ENCODE measurements at places on chromosomes 7 and 10.

DNA sequence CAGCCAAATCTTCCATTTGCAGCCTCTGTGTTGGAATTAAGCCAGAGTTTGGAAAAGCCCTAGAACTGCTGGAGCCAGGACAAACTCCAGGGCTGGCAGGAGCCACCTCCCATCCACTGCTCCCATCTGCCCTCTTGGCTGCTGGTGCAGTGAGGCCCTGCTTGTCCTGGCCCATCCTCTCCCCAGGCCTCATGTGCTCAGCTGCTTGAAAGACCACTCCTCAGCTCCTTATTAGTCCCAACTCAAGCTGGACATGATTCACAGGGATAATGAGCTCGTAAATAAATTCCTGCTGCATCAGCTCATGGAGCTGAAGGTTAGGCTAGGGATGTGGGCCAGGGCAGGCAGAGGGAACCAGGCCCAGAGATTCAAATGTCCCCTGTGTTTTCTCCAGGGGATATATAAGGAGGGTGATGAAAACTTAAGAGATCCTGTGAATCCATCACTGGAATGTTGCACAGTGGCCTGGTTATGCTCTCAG, 282.8 kb downstream of the RPS24 start:
- no peak for DNase-seq

GRCh38 chr7:139108266-139109187, 993 bp downstream of the ZC3HAV1 start:
- DNase-seq = peak; percentile 52

GRCh38 chr10:128476845-128477244, 350.6 kb upstream of the MKI67 start:
- DNase-seq = no peak

- no peak for DNase-seq
Observed at GRCh38 chr7:83908526-83908925, 259.6 kb upstream of the SEMA3E start.

GRCh38 chr7:19369182-19369581, 224.0 kb upstream of the FERD3L start:
- DNase-seq = no peak

DNA sequence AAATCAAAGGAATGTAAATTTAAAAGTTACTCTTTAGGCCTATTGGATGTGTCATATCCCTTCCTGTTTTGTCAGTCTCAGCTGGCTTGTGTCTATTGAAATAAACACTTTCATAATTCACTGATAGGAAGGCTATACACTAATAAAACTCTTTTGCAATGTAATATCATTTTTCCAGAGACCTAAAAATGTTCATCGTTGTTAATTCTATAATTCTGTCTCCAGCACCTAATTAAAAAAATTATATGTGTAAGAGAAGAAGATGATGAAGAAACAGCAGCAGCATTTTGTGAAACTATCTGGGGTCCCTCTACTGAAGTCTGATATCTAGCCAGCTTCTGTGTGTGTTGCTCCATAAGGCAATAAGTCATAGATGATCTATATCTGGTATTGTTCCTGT, 602.7 kb downstream of the ETV1 start:
- no peak for DNase-seq

- DNase-seq = no peak
Observed at GRCh38 chr7:14950013-14950412, 47.5 kb upstream of the DGKB start.

GRCh38 chr7:64628721-64629120, 37.2 kb upstream of the ZNF107 start:
- no peak for DNase-seq

DNA sequence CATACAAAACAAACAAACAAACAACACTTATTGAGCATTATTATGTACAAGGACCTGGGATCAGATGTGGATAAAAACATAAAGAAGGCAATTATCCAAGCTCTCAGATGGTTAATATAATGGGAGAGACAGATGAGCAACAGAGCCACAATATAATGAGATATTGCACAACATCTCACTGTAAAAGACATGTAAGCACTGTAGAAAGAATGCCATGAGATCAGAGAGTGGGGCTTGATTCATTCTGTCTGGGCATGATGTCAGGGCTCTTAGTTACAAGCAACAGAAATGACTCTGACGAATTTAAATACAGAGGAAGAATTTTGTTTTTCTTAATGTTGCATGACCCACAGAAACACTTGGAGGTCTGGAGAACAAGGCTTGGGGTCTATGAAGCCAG, 164.7 kb upstream of the PLXDC2 start:
- no peak for DNase-seq

GRCh38 chr7:18689551-18689950, 194.0 kb downstream of the HDAC9 start:
- no peak for DNase-seq

DNA sequence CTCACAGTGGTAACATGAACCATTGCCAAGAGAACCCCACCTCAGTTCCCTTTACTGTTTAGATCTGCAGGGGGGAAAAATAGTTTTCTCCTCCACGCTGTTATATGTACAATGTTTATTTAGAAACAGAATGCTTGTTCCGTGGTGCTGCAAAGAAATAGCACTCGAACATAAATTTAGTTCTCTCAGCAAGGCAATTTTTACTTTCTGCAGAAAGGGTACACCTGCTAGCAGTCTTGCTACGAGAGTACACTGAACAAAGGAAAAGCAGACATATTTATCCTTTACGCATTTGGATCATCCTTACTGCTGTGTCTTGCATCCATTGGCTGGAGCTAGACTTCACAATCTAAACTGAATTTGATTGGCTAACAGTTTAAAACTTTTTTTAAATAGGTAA, 178.5 kb downstream of the HECW1 start:
- DNase-seq = no peak

DNA sequence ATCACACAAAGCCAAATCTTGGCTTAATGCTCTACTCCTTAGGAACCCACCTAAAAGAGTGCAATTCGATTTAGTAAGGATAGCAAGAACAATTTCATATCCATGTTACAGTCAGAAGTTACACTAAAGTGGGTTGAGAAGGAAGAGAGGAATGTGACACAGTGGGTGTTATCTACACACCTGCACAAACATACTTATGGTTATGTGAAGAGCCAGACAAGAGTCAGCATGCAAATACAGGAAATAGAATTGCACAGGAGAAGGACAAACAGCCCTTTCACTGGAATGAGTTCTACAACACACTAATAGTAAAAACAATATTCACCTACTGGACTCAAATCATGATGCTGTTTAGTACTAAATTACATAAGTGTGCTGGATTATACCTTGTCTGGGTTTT, 262.8 kb downstream of the DGKB start:
- DNase-seq = peak; percentile 36

DNA sequence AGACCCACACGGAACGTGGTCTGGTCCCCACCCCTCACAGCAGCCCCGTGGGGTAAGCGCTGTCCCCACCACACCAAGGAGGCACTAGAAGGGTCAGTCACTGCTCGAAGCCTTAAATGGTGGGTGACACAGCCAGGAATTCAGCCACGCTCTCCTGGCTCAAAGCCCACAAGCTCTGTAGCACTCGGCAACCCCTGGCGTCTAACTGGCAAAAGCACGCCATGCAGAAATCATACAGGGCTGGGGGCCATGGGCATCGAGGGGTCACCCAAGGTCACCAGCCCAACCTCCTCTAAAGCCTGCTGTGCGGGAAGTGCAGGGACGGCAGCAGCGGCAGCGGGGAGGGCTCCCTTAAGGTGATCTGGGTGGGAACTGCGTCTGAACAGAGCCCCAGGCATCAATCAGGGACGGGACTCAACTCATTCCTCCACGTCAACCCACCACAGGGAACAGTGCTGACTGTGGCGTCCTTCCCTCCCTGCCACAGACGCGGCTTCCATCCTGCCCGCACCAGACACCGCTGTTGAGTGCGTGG, 7.8 kb downstream of the GPER1 start:
- no peak for DNase-seq

DNA sequence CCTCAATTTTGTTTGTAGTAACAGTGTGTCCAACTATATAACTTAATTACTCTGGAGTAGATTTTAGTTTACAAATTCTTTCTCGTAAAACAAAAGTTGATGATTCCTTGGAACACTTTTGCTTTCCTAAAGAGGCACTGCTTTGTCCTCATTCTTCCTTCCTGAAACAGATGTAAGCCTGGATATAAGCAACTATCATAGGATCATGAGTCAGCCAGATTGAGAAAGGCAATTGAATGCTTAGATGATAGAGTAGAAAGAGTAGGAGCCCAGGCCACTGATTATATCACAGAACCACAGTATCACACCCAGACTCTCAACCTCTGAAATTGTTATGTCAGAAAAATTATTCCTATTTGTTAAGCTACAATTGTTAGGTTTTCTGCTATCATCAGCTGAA, 69.9 kb downstream of the TMEM106B start:
- DNase-seq = no peak

GRCh38 chr10:73648975-73649829, 6.6 kb downstream of the SYNPO2L start:
- DNase-seq = no peak

DNA sequence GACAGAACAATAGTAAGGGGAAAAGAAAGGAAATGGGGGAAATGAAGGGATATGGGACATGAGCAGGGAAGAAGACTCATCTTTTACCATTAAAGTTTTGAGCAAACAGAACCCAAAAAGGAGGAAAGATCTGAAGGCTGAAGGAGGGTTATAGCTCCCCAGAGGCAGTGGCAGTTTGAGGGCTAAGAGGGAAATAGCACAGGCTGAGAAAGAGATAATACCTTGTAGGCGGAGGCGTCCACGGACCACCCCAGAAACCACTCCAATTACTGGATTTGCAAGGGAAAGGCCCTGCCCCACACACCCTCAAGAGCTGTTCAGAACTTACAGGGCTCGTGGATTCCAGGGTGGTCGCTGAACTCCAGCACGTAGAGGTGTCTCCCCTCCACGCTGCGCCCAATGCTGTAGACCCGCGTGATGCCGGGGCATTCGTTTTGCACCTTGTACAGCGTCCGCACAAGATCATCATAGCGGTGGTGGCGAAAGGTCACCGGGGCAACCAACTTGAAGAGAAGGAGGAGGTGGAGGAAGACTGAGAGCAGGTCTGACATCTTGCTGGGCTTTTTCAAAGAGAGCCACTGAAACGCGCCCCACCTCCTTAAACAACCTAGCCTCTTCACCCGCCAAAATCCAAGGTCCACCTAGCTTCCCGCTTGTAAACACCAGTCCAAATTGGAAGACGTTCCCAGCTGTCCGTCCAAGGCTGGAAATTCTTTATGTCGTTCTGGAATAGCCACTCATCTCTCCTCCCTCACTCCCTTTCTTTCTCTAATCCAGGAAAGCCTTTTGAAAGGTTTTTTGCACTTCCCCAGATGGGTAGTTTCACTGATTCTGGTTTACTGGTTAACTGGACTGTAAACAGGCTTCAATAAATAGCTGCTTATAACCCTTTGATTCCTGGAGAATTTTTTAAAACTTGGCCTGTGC, at the start of gene CPN1:
Gene CPN1 (minus strand): TSS at position 795 of the 927 bp plus-strand sequence. CDS start 244 bp downstream, at position 551.
- no peak for DNase-seq

DNA sequence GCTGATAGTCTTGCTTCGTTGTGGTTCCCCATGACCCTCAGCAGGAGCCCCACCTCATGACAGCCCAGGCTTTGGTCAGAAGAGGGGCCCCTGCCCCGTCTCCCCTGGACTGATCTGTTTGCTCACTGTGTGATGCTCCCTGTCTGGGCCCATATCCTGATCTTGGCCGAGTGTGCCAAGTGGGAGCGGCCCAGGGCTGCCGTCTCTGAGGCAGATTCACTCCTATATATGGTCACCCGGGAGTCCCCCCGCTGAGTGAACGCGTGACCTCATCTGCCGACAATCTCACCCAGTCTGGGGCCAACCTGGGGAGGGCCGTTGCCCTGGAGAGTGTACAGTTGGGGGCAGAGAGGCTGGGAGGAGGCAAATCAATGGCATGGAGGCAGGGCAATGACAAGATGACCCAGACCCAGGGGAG, 34.5 kb downstream of the PPIF start:
- no peak for DNase-seq

- peak; percentile 92 for DNase-seq
Observed at GRCh38 chr10:78905957-78906308, 162.8 kb upstream of the ZMIZ1 start.

DNA sequence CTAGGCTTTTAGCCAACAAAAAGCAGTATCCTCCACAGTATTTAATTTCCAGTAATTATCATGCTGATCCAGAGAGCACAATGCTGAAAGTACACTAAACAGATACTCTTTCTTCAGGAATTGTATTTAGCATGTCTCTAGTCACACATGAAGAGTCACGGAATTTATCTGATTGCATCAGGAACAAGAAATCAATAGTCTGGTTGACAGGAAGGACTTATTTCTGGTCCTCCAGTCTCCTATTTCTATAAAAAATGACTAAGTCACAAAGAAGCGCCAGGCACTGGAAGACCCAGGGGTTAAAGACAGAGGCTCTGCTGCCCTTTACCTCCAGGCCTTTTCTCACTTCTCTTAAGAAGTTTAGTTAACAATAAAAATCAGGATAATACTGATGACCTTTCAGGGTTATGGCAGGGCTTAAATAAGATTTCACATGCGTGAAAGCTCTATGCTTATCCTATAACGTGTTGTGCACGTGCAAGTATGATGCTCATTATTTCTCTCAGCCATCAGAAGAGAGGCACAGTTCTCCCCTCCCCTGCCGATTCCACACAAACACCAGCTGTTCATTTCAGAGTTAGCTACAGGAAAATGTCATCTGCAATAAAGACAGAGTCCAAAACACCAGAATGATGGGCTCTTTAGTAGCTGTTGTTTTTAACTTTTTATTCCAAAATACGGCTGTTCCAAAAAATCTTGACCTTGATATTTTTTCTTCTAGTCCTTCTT, 36.9 kb downstream of the SLC26A4 start:
- no peak for DNase-seq

DNA sequence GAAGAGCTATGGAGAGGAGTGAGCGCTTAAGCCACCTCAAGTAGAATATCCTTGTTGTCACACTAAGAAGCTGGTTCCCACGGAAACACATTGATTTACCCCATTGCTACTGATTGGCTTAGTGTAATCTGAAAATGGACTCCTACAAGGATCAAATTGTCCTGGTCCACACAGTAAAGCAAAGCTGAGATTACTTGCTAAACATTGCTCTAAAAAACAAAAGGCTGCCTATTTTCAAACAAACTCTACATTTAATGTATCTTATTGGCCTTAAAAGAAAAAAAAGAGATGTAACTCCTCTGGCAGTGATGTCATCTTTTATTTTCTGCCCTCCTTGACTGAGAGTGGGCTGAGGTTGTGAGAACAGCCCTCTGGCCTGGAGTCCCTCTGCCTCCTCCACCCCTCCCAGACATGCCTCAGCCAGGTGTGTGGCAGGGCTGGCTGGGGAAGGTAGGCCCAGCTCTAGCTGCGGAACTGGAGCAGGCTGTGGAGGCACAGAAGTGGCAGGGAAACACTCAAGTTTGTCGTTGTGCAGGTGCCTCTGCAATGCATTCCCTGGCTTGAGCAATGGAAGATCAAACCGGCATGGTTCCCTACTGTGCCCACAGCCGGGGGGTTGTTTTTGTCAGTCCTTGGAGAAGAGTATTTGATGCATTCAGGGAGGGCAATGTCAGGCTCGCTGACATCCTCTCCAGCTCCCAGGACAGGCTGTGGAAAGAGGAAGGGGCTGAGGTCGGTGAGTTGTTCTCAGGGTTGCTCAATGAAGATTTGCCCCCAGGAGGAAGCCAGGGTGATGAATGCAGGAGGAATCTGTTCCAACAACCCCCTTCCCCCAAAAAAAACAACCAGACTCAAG, 9.1 kb downstream of the KLF6 start:
- peak; percentile 47 for DNase-seq
